ENCODE measurements at places on chromosomes 5 and 9.
A peak's percentile ranks its signal among the peaks of the same experiment; 100 is the strongest.

- no peak overlapping the region for H3K27ac ChIP-seq
- H3K36me3 ChIP-seq: no peaks in the 10 kb centered on the region
- H3K4me3 ChIP-seq: no peak overlapping the region
Measured at GRCh38 chr5:88544136-88544645, 275.5 kb upstream of the TMEM161B start.

GRCh38 chr9:14746626-14747025 is 24.1 kb upstream of the CER1 start:
- H3K27me3 ChIP-seq: peaks cover 21% of the 10 kb centered on the region
- H3K4me1 ChIP-seq: peaks cover 11% of the 10 kb centered on the region
- DNase-seq: no peak
- H3K4me3 ChIP-seq: no peak overlapping the region

DNA sequence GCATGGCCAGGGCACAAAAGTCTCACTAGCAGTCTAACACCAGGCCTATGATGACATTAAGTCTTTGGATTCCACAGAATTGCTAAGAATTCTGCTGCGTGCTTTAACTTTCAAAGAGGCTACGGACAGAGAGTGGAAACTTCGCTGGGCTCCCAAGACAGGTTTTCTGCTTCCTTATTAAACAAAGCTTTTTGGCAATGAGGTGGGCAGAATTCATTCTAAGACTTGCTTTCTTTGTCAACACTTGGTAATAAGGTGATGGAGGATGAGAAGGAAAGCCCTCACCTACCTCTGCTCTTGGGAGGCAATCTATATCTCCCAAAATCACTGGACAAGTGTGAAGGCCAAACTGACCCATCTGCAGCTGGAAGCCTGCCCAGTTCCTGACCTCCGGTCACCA is 231.9 kb downstream of the ATPSCKMT start:
- no peak overlapping the region for H3K27ac ChIP-seq
- H3K27me3 ChIP-seq: peaks cover 3% of the 10 kb centered on the region
- H3K36me3 ChIP-seq: no peaks in the 10 kb centered on the region
- H3K4me1 ChIP-seq: no peaks in the 10 kb centered on the region

- no peaks in the 10 kb centered on the region for H3K36me3 ChIP-seq
- peaks cover 2% of the 10 kb centered on the region for H3K27me3 ChIP-seq
- no peaks in the 10 kb centered on the region for H3K4me1 ChIP-seq
- no peak overlapping the region for H3K4me3 ChIP-seq
- no peak overlapping the region for H3K27ac ChIP-seq
- DNase-seq: no peak
Measured at GRCh38 chr5:126519637-126520592, 75.1 kb downstream of the ALDH7A1 start.

GRCh38 chr9:134897584-134898170 is 17.1 kb downstream of the FCN2 start:
- DNase-seq: no peak
- H3K27ac ChIP-seq: no peak overlapping the region
- no peak overlapping the region for H3K4me3 ChIP-seq
- H3K27me3 ChIP-seq: peaks cover 16% of the 10 kb centered on the region

DNA sequence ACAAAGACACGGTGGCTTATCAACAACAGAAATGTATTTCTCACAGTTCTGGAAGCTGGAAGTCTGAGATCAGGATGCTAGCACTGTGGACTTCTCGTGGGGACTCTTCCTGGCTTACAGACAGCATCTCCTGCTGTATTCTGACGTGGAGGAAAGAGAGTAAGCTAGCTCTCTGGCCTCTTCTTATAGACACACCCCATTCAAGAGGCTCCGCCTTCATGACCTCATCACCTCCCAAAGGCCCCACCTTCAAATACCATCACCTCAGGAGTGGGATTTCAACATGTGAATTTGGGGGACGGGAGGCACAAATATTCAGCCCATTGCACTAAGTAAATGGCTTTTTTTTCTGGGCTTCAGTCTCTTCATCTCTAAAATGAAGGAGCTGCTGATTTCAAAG is 27.6 kb downstream of the KCNMB1 start:
- H3K27ac ChIP-seq: no peak overlapping the region
- H3K36me3 ChIP-seq: no peaks in the 10 kb centered on the region
- no peaks in the 10 kb centered on the region for H3K27me3 ChIP-seq
- DNase-seq: no peak
- H3K4me3 ChIP-seq: no peak overlapping the region

DNA sequence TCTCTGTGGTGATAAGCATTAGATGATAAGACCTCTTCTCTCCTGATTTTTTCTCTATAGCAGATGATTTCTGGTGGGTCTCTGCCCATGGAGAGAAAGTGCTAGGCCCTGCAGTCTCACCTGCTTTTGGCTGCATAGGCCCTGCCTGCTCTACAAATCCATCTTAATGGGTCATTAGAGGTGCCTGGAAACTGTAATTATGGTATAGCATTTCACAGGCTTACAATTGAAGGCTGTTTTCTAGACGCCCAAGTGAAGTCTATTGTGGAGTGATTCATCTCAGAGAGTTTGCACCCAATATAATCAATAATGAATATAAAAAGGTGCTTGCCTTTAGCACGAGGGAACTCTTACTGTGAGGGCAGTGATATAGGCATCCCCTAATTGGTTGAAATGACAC is 33.8 kb downstream of the NEUROG1 start:
- H3K4me1 ChIP-seq: no peaks in the 10 kb centered on the region

DNA sequence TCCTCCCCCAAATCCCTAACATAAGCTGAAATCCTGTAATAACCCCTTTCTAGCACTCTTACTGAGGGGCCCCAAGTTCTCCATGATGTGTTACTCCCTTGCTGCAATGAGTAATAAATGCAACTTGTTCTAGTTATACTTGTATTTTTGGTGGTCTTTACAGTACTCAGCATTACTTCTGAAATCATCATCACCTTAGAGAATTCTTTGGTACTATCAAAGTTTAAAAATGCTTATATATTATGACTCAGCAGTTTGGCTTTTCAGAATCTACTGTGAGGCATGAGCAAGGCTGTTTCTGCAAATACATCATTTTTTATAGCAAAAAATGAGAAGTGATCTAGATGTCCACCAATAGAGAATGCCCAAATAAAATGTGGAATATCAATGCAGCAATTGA is 20.7 kb upstream of the ROPN1L start:
- H3K4me1 ChIP-seq: peaks cover 43% of the 10 kb centered on the region
- H3K27me3 ChIP-seq: no peaks in the 10 kb centered on the region

- H3K36me3 ChIP-seq: no peaks in the 10 kb centered on the region
- no peaks in the 10 kb centered on the region for H3K27me3 ChIP-seq
- DNase-seq: no peak
- no peak overlapping the region for H3K27ac ChIP-seq
Measured at GRCh38 chr5:12246036-12246435, 341.8 kb upstream of the CTNND2 start.

GRCh38 chr5:180323160-180323559 is 30.0 kb downstream of the GFPT2 start:
- DNase-seq: no peak
- no peak overlapping the region for H3K4me3 ChIP-seq

DNA sequence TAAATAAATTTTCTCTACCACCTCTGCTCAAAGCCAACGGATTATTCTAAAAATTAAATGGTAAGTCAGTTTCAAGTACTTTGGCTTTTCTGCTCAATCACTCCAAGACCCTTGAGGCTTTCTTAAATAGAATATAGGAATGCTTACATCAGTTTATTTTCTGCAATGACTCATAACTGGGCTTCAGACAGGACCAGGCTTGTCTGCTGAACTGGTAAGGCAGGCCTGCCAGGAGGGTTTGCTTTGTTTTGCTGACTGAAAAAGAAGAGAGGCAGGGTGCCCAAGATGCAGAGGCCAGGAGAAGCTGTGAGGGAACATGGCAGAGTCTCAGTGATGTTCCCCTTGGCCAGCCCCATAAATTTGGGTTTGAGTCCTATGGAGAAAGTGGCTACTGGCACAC is 60.3 kb upstream of the EPB41L4A start:
- no peak overlapping the region for H3K27ac ChIP-seq
- no peaks in the 10 kb centered on the region for H3K36me3 ChIP-seq
- no peaks in the 10 kb centered on the region for H3K4me1 ChIP-seq
- H3K27me3 ChIP-seq: peaks cover 2% of the 10 kb centered on the region
- DNase-seq: no peak
- H3K4me3 ChIP-seq: no peak overlapping the region

- H3K27ac ChIP-seq: no peak overlapping the region
- H3K4me1 ChIP-seq: peaks cover 85% of the 10 kb centered on the region
- DNase-seq: no peak
Measured at GRCh38 chr9:111913159-111913558, 16.5 kb downstream of the UGCG start.

GRCh38 chr5:13659391-13659790 is 285.1 kb downstream of the DNAH5 start:
- no peak for DNase-seq
- no peak overlapping the region for H3K4me3 ChIP-seq
- no peaks in the 10 kb centered on the region for H3K4me1 ChIP-seq
- H3K36me3 ChIP-seq: no peaks in the 10 kb centered on the region

DNA sequence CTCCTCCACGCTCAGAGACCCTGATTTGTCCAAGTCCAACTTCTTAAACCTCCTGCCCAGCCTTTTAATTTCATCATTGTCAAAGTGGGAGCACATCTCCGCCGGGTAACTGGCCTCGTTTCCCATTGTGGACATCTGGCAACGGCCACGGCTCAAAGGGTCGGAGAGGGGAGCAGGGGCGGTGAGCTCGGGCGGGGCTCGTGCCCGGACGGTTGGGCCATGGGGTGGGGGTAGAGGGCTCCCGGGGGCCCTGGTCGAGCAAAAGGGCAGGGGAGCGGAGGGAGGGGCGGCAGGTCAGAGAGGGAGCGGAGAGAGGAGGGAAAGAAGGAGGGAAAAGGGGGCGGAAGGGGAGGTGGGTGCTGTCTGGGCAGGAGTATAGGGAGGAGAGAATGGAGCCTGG is at the start of gene PPP3R2:
Gene PPP3R2 (minus strand): TSS at position 174 of the 400 bp plus-strand sequence. CDS start 48 bp downstream, at position 126.
- no peaks in the 10 kb centered on the region for H3K36me3 ChIP-seq
- no peak for DNase-seq
- no peak within 1 kb of the TSS for H3K27ac ChIP-seq
- H3K4me1 ChIP-seq: no peaks in the 10 kb centered on the region

DNA sequence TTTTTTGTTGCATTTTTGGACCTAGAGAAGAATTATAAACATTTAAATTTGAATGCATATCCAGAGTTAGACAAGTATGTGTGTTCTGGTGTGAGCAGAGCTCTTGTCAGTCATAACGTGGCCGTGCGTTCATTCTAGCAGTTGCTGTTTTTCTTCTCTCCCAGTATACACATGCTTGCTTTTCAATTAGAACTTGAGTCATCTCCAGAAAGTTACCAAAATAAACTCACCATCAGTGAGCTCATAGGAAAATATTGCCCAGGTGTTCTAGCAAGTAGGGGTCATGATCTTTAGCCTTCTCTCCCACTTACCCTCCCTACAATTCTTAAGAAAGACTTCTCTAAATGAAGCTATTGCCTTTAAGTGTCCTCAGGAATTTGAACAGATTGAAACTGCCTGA is 247.5 kb upstream of the TUT7 start:
- H3K27ac ChIP-seq: no peak overlapping the region
- H3K36me3 ChIP-seq: no peaks in the 10 kb centered on the region
- H3K27me3 ChIP-seq: peaks cover 3% of the 10 kb centered on the region
- DNase-seq: no peak
- H3K4me1 ChIP-seq: no peaks in the 10 kb centered on the region

DNA sequence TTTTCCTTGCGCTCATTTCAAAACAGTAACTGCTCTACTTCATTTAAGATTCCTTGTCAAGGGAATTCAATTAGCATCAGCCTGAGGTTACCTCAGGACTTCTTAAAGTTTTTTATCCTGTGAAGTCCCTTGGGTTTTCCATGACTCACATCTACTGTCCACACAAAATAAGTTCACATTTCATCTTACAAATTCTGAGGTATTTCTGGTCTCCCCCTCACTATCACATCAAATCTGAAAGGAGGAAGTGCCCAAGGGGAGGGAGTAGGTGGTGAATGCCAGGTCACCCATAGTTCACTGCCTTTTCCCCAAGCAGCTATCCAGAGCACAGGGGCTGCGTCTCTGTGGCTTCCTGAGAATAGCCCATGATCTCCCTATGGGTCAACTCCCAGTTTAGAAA is 227.1 kb upstream of the NREP start:
- H3K36me3 ChIP-seq: no peaks in the 10 kb centered on the region
- H3K27ac ChIP-seq: no peak overlapping the region
- no peaks in the 10 kb centered on the region for H3K4me1 ChIP-seq
- no peak for DNase-seq

DNA sequence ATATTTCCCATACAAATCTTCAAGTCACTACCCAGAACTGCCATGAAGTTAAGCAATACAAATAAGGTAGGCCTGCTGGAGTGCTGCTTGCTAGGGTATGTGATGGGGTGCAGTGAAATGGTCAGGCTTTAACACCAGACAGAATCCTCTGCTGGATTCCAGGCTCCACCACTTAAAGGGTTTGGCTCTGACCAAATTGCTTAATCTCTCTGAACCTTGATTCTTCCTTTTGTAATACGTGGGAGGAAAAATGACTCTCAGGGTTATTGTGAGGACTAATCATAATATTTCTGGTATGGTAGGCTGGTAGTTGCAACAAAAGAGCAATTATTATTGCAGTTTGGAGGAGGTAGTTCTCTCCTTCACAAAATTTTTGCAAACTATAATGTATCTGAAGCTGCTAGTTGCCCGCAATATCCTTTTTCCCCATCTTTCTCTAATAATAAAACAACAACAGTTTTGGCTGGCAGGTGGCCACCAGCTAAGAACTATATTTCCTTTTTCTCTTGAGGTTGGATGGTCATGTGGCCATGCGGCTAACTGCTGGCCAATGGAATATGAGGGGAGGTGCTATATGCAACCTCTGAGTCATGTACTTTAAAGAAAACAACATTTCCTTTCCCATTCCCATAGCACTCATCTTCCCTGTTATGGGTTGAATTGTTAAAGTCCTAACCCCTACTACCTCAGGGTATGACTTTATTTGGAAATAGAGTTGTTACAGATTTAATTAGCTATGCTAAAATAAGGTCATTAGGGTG is 44.1 kb downstream of the CCL28 start:
- DNase-seq: no peak
- no peaks in the 10 kb centered on the region for H3K27me3 ChIP-seq
- H3K36me3 ChIP-seq: peaks cover 5% of the 10 kb centered on the region

GRCh38 chr5:68464424-68464823 is 248.9 kb downstream of the PIK3R1 start:
- no peaks in the 10 kb centered on the region for H3K27me3 ChIP-seq
- no peaks in the 10 kb centered on the region for H3K36me3 ChIP-seq
- H3K4me3 ChIP-seq: no peak overlapping the region
- DNase-seq: peak; percentile 85
- no peak overlapping the region for H3K27ac ChIP-seq
